ENCODE measurements at places on chromosomes 5 and 9. TPM values are rescaled to one million over a fixed set of nuclear protein-coding genes. Genes with fewer than 3 reads are reported as not detected.
A peak's percentile ranks its signal among the peaks of the same experiment; 100 is the strongest.

The F2RL2 gene
- total RNA-seq, result 93.9 TPM

DNA sequence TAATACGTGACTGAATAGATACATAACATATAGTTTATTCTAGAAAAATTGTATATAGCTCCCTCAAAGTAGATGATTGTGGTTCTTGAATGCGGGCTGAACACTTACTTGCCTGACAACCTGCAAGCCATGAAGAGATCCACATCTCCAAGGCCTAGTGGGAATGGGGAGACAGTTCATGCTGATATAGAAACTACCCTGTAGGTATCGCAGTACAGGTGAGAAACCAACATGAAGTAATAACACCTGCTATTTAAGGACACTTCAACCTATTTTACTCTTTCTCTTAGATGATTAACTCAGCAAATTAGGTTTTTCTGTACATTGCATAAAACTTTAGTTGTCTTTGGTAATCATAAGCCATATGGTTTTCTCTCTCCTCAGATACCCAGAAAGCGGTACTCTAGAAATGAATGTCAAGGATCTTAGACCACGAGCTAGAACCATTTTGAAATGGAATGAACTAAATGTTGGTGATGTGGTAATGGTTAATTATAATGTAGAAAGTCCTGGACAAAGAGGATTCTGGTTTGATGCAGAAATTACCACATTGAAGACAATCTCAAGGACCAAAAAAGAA lies 47.3 kb downstream of the UHRF2 start:
- no peak for DNase-seq

The CBY3 gene
- total RNA-seq, result not detected

GRCh38 chr5:151461312-151461711 lies 13.9 kb downstream of the SLC36A1 start:
- no peak for DNase-seq

The SHOC1 gene
- 1.5 TPM for total RNA-seq

The PSMB7 gene
- 507 TPM for total RNA-seq

The FOXD4L5 gene
- not detected for total RNA-seq

DNA sequence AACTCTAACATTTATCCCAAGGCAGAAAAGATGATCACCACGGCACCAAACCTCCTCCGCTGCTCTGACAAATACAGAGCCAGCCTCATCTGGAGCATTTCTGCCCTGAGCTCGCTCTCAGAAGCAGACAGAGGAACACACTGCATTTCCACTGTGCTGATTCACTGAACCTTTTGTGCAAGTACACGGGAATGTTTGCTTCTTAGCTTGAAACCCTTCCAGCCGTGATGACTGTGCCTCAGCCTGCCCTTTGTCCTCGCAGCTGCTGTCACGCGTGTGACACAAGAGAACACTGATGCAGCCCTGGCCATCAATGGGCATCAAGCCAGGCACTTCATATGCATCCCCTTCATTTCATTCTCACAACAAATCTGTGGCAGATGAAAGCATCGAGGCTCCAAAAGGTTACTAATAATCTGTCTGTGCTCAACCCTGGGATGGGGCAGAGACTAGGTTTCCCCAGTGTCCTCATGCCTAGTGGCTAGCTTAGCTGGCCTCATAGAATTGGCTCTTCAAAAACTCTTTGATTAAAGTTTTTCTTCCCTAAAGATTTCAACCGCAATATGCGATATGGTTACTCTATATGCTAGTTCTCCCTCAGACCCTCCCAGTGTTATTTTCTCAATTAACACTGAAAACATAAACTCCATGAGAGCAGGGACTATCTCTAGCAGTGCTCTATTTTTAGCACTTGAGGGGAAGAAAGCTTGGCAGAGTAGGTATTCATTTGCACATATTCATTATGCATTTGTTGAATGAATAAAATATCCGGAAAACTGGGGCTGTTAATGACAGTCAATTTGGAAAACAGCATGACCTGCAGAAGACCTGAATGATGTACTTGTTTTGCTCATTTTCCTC lies 7.3 kb downstream of the CDC14B start:
- peak; percentile 79 for DNase-seq

The KCNMB1 gene
- not detected for total RNA-seq

- DNase-seq, result no peak
Observed at GRCh38 chr5:57734296-57734695, 251.7 kb upstream of the ACTBL2 start.

- DNase-seq, result no peak
Observed at GRCh38 chr5:88948746-88949600, 66.0 kb upstream of the MEF2C start.

DNA sequence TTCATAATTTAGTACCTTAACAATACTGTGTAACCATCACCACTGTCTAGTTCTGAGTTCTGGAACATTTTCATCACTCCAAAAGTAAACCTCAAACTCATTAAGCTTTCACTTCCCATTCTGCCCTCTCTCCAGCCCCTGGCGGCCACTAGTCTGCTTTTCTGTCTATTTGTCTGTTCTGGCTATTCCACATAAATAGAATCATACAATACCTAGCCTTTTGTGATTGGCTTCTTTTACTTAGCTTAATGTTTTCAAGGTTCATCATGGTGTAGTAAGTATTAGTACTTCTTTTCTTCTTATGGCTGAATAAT lies 138.7 kb downstream of the RAPGEF6 start:
- no peak for DNase-seq

GRCh38 chr5:68192679-68193060 lies 22.9 kb upstream of the PIK3R1 start:
- DNase-seq, result no peak

GRCh38 chr5:76000582-76000981 lies 82.6 kb upstream of the SV2C start:
- DNase-seq, result no peak

DNA sequence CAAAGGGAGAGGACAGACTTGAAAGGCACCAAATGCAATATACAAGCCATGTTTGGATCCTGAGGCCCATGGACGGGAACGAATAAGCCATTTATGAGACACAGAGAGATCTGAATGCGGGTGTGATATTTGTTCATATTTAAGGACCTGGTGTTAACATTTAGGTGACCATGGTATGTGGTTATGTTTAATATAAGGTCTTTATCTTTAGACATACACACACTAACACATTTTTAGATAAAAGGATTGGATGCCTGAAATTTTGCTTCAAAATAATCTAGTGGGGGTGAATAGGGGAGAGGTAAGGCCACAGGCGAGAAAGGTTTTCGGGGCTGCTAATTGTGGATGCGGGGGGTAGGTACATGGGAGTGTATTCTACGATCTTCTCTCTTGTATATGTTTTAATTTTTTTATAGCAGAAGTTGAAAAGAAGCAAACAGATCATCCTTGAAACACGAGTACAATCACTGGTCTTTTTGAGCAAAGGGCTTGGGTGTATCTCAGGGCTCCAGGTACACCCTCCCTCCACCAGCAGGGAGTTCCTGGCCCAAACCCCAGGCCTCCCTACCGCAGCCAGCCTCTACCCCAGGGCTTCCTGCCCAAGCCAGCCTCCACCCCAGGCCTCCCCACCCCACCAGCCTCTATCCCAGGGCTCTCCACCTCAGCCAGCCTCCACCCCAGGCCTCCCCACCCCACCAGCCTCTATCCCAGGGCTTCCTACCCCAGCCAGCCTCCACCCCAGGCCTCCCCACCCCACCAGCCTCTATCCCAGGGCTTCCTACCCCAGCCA lies 12.2 kb downstream of the AKNA start:
- DNase-seq, result no peak

The IRF1 gene
- total RNA-seq, result 14.3 TPM

DNA sequence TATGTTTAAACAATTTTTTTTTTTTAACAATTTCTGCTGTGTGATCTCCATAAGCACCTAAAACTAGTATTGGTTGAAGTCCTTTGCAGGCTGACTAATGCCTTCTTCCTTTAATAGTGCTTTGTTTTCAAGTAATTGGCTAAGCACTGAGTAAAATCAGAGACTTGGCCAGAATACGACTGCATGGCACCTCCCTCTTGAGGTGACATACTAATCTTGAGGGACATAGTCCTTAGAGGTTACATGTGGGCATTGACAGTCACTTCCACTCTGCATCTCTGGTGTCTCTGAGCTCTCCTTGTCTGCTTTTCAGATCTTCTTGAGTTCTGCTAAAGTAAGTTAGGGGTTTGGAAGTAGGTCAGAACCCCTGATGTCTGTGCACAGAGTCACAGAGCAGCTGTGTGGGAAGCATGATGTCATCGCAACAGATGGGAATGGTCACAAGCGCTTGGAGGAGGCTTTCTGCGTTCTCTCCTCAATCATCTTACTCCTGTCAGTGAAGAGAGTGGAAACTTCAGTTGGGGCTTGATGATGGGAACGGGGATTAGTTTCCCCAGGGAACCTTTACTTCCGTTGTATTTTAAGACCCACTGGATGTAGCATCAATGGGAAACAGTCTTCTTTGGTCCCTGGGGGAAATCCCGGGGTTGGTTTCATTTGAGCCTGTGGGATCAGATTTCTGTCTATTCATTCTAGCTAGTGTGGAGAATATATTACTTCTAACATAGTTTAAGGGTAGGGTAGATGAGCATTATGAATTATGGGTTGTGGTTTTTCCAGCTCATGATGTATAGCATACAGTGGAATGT lies 136.9 kb downstream of the ARHGAP26 start:
- no peak for DNase-seq

The ICE1 gene
- 14.1 TPM for total RNA-seq

The ALDH7A1 gene
- 16.4 TPM for total RNA-seq

DNA sequence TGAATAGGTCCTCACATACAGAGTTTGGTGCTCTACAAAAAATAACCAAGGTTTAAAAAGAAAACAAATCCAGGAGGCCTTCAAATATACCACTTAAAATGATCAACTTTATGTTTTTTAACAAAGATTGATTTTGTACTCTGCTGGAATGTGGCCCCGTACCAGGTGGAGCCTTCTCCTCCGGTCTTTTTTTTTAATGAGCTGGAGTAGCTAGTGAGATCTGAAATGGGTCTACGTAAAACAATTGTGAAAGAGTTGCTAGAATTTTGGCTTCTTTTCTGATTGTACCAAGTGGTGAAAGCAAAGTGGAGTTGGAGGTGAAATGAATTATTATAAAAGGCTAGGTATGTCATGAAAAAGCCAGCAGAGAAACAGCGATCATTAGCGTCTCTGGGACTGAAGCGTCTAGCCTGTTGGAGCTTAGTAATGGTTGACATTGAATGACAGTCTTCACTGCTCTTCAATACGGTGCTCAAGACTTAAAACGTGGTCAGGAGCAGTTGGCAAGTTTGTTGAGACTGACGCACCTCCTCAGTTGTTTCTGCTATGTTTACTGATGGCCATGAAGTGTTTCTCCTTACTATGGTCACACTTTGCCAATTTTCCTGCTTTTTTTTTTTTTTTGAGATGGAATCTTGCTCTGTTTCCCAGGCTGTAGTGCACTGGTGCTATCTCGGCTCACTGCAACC lies 84.4 kb downstream of the DAPK1 start:
- no peak for DNase-seq

DNA sequence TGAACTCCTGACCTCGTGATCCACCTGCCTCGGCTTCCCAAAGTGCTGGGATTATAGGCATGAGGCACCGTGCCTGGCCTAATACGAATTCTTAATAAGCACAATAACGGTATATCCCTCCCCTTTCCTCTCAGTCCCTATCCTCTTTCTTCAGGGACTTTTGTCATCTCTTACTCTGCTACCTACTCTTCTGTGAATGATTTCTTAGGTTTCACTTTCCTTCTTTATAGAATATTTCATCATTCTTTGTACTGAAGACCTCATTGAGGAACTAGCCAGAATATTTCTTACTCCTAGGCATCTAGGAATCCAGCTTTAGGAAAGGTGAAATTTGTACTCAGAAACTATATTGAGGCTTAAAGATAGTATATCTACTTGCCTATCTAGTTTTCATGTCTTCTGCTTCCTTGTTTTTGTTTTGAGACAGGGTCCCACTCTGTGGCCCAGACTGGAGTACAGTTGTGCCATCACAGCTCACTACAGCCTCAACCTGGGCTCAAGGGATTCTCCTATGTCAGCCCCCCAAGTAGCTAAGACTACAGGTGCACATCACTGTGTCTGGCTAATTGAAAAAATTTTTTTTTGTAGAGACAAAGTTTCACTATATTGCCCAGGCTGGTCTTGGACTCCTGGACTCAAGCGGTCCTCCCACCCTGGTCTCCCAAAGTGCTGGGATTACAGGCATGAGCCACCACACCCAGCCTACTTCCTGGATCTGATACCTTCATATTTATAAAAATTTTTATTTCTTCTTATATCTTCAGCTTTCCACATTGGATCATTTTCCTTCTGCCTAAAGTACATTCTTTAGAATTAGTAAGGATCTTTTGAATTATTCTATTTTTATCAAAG lies 69.7 kb downstream of the GPBP1 start:
- DNase-seq, result no peak

GRCh38 chr5:60372786-60373185 lies 327.2 kb downstream of the DEPDC1B start:
- no peak for DNase-seq

The IRX2 gene
- total RNA-seq, result not detected

DNA sequence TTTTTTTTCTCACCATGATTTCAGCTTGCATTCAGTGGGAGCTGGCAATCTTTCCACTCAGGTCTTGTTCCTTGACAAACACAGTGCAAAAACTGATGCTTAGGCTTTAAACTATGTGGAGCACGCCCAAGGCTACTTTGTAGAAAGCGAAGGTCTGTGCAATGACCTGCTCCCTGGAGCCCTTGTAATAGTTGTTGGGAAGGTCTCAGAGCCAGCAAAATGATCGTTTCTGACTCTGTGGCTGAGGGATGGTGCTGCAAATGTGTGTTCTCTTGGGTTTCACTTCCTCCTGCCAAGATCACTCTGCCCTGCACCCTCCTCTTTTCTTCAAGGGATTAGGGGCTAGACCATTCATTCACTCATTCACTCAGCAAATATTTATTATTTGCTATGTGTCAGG lies 249.7 kb upstream of the MAP3K1 start:
- no peak for DNase-seq

DNA sequence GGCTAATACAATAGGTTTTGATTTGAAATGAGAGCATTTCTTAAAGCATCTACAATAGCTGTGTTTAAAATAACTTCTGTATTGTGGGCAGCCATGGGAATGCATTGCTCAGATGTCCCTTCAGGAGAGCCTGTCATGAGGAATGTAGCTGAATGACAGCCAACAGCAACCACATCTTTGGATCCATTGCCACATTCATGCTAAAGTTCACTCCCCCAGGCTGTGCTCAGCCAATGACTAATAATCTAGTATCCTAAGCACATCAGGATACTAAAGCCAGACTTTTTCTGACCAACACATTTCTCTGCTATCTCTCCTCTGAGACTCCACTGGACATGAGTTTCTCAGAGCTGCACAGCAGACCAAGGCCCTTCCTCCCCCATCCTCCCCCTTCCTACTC lies 45.5 kb downstream of the HTR1A start:
- peak; percentile 2 for DNase-seq

- no peak for DNase-seq
Observed at GRCh38 chr9:136840140-136840876, 2.0 kb upstream of the AJM1 start.

DNA sequence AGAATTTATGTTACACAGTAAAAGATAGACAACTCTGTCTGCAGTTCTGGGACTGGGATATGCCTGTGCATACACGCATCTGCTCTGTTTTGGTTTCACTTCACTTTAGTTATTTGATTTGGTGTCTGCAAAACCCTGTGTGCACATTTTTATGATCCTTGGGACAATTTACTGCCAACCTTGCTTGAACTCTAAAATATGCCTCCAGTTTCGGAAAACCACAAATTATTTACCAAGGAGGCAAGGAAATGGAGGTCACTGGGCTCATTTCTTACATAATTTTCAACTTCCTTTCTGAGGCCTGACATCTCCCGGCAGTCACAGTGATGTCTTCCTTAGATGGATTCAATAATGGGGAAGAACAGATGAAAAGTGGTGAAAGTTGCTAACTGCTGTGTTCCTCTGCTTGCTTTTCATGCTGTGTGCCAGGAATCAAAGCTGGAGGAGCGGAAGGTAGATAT lies 61.2 kb upstream of the TAF11L2 start:
- DNase-seq, result no peak

Data from H4 (cell line).